ENCODE measurements at places on chromosomes 6 and 20.

- no peak for DNase-seq
Measured at GRCh38 chr6:6622501-6622900, 34.0 kb downstream of the LY86 start.

DNA sequence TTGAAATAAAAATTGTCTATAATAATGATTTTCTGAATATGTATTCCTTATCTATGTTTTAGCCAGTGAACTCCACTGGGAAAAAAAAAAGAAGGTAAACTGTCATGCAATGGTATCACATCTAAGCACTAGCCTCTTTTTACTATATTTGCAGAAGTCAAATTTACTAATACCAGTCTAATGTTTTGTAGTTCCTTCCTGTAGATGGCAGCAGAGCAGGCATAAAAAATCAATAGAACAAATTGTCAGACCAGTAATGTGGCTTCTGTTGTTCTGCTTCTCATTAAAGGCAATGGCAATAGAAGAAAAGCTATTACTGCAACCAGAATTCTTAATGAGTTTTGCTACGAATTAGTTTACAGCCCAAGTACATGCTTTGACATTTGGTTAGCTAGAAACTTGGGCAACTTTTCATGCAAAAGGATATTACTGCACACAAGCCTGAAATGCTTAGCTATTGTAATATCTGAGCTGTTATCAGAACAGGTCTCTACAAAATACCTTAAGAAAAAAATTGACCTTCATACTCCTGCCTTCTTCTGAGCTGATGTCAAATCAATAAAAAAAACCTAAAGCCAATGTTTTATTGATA, 476.9 kb downstream of the KHDRBS2 start:
- DNase-seq = no peak

DNA sequence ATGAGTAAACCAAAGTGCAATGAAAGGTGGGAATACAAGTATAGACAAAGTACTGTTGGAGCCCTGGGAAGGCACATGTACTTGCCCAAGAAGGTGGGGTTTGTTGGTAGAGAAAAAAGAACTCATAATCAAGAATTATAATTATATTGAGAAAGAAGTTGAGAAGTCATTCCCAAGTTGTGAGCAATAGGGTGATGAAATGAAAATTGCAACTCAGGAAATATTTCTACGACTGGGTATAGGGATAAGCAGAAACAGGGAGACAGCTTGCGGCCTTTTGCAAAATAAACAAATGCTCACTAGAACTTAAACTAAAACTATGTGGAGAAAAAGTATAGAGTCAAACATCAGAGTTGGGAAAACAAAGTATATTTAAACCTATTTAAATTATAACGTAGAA, 250.7 kb upstream of the FAM83B start:
- DNase-seq = no peak

DNA sequence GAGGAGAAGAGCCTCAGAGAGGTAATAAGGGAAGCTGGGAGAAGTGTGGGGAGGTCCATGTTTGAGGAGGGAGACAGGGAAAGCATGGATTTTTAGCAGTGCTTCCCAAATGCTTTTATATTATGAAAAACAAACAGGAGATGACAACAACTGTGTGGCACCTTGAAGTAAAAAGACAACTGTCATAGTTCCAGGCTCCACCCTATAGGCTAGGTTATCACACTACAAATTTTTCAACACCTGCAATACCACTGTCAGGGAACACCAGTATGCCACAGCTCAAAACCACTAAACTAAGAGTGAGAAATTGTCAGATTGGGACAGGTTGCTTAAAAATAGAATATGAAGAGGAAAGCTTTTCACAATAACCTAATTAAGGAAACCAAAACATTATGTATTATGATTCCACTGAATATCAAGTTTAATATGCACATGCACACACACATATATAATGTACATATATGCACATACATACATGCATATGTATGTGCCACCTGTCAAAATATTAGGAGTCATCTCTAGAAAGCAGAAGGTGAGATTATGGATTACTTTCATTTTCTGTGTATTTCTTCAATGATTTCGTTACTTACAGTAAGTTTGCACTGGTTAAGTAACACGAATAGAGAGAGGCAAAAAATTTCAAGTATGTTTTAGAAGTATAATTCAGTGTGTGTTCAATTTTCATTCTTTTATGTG, 261.2 kb downstream of the PTPRK start:
- DNase-seq = no peak

- DNase-seq = no peak
Measured at GRCh38 chr20:18773566-18773965, 40.0 kb upstream of the SCP2D1 start.

DNA sequence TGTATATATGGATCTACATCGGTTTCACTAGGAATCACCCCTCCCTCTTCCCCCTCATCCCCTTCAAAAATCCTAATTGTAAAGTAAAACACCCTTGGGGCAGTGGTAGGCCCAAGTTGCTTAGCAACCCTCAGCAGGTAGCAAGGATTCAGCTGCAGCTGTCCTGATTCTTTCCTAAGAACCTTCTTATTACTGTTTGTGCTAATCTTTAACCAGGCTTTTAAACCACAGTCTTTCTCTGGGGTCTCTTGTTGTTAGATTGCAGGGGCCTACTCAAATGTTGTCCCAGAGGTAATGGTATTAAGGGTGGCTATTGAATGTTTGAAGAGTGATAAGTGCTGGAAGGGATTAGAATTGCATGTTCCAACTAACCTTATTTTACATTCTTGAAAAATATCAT, 46.4 kb downstream of the PRL start:
- DNase-seq = no peak

GRCh38 chr20:38252292-38253288, 7.9 kb downstream of the KIAA1755 start:
- DNase-seq = no peak

DNA sequence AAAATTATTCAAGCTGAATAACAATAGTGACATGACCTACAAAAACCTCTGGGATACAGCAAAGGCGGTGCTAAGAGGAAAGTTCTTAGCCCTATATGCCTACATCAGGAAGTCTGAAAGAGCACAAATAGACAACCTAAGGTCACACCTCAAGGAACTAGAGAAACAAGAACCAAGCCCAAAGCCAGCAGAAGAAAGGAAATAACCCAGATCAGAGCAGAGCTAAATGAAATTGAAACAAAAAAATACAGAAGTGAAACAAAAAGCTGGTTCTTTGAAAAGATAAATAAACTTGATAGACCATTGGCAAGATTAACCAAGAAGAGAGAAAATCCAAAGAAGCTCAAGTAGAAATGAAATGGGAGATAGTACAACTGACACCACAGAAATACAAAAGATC, 47.6 kb upstream of the NOTCH4 start:
- no peak for DNase-seq

DNA sequence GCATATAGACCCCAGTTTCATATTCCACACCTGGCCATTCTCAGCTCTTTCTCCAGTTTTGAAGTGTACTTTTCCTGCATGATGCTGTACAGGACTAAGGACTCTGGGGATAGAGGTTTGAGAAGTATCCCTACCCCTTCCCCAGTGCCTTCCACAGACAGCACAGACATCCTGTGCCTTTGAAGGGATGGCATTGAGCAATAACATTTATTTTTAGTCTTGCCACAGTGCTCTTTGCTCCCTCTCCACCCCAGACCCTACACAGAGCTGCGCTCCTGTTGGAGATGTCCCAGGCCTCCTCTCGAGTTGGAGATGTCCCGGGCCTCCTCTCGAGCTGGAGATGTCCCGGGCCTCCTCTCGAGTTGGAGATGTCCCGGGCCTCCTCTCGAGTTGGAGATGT, 275.8 kb downstream of the FARS2 start:
- no peak for DNase-seq

DNA sequence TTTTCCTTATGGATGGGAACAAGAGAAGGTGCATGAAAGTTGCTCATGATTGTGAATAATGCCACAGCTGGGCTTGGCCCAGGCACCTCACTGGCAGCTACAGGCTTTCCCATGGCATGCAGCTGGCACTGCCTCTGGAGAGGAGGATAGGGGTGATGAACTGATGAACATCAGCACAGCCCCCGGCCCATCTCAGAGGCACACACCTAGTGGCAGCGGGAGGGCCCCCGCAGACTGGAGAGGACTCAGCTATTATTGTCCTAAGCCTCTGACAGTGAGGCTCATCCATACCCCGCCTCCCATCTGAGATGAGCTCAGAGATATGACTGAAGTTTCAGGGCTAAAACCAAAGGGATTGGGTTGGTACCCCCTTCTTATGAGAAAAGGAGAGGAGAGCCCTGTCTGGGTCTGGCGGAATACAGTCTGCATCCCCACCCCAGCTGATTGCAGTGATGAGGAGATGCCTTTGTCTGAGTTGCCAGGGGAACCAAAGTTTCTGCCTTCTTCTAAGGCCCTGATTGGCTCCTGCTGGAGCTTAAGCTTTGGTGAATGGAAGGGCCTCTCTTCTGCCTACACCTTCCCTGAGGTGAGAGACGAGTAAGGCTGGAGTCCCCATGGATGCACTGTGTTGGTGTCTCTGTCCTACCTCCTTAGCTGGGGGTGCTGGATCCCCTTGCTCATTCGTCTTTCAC, 27.6 kb upstream of the EPB41L1 start:
- DNase-seq = no peak

DNA sequence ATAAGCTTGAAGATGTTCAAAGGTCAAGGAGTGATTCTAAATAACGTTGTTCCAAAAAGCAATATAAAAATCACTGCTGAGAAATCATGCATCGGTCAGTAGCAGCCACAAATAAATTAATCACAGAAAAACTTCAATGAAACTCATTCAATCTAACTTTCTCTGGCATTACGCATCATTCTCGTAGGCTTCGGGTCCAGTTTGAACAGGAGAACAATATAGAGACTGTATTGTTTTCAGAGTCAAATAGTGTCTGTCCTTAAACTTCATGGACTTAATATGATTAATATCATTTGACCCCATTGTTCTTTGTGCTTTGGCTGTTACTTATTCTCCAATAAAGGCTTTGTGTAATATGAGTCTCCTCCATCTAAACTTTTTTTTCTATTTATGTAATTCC, 200.4 kb downstream of the C6orf118 start:
- no peak for DNase-seq

DNA sequence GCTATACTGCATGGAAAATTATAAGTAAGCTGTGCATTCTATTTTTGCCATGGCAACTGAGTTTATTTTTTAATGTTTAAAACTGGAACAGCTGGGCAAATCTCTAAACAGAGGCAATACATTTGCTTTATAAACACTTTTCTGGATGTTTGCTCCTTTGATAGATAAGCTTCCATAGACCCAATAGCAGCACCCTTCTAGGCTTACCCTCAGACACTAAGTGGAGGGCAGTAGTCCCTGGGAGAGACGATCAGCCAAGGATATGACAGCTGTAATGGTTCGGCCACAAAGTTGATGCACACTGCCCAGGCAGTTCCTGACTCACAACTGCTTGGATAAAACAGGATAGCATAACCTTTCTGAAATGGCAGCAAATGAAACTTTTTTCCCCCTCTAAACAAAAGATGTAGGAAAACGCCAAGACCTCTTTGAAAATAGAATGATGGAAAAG, 8.5 kb upstream of the MRPS10 start:
- no peak for DNase-seq

Measured in stimulated activated CD4-positive, alpha-beta T cell treated with anti-CD3 and anti-CD28 coated beads, Interleukin-4, amount 100 ng/mL, for 1 hour (primary cell).